Kasumi-1 (cell line): ENCODE measurements at places on chromosomes 6 and 20.

DNA sequence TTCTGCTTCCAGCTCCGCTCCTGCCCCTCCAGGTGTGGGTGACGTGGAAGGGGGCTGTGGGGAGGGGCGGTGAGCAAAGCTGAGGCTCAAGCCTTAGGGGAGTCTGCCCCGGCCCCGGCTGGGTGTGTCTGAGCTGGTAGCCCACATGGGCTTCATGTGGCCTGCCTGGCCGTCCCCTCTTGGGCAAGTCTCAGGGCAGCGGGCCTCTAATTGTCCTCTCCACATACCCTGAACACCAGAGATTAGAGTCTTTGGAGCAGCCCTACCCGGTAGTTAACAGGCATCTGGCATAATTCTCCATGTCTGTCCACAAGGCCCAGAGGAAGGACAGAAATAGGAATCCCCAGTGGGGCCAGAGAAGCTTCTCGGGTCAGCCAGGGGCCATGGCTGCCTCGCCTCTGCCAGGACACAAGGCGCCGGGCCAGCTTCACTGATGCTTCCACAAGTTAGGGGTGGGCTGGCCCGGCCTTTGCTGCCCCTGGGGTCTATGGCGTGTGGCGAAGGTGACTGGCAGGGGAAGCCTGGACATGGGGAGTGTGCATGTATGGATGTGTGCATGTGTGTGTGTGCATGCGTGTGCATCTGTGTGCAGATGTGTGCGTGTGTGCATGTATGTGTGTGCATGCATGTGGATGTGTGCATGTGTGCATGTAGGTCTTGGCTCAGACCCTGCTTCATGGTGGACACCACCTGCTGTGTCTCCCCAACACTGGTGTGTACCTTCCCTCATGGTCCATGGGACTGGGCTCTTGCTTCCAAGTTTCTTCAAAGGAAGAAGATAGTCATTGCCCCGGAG is 24.0 kb downstream of the FRMD1 start:
- no peak for DNase-seq

GRCh38 chr20:60345106-60345505 is 386.9 kb downstream of the CDH26 start:
- DNase-seq, result no peak

DNA sequence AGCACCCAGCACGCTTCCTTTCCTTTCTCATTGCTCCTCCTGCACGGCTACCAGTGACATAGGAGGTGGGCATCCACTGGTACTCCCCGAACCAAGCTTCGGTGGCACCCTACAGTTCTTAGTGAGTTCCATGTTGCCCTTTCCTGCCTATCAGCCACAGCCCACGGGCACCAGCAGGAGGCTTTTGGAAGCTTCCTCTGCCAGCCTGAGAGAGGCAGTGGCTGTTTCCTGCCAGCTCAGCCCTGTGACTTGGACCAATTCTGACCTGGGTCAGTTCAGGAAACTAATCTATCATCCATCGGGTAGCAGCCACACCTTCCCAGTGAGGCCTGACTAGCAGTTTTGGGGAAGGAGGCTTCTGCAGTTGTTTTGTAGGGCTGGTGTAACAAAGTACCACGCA is 176.4 kb upstream of the UST start:
- DNase-seq, result no peak

DNA sequence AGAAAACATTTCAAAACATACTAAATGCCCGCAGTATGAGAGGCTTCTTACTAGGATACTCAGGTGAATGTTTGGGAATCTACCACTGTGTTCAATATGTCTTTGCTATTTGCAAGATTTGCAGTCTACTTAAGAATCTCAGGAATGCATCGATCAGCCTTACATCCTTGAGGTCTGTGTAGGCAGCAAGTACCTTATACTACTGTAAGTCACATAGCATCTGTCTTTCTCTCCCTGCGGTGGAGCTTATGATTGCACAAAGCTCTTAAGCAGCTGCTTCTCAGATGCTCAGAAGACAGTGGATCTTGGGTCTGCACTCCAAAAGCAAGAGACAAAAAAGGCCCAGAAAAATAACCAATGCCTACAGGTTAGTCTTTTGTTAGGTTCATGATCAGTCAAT is 21.4 kb downstream of the PCSK2 start:
- no peak for DNase-seq

DNA sequence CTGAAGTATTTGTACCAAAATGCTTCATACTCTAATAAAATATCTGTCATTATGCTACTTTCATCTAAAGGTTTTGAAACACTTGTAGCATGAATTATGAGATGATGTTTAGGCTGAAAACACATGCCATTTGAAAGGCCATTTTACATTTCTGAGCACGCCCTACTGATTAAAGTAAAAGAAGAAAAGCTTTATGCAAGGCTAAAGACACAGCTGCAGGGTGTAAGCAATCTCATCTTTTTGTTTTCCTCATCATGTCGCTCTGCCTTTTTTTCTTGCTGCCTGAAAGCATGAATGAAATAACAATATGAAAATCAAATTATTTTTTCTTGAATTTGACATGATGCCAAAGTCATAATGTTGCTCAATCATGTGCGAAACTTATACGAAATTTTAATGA is 148.6 kb upstream of the ARG1 start:
- DNase-seq, result no peak

GRCh38 chr6:89310929-89311328 is 4.2 kb downstream of the GABRR2 start:
- no peak for DNase-seq

DNA sequence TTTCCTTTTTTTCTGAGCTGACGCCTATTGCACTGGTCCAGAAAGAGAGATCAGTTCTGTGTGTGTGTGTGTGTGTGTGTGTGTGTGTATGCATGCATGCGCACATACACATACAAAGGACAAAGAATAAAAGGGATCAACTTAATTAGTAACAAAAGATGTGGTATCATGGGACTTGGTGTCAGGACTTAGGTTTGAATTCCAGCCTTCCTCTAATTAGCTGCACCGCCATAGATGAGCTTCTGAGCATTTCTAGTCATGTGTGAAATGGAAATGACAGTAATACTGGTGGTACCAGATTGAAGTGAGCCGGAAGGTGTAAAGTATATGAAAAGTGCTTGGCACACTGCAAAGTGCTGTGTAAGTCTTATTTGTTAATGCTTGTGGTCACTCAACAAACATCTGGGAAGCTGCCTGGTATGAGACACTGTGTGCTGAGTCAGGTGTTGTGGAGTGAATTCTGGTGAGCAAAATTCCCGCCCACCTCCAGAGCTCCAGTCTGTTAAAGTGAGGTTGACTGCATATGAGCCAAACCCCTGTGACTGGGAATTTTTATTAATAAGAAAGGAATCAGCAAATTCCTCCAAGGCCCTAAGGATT is 12.4 kb downstream of the DAAM2 start:
- no peak for DNase-seq

DNA sequence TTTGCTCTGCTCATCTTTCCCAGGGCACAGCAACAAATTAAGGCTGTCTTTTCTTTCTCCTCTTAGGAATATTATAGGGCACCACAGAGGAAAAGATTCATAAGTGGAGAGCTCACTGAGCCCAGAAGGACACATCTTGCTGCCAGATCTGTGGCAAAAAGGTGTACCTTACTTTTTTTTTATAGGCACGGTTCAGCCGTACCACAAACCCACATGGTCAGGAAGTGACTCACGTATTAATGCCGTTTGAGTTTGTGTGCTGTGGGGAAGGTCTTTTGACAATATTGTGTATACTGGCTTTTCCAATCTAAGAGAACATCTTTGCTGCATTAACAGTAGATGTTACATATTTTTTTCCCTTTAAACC is 28.4 kb downstream of the PAQR8 start:
- DNase-seq, result peak; percentile 78

DNA sequence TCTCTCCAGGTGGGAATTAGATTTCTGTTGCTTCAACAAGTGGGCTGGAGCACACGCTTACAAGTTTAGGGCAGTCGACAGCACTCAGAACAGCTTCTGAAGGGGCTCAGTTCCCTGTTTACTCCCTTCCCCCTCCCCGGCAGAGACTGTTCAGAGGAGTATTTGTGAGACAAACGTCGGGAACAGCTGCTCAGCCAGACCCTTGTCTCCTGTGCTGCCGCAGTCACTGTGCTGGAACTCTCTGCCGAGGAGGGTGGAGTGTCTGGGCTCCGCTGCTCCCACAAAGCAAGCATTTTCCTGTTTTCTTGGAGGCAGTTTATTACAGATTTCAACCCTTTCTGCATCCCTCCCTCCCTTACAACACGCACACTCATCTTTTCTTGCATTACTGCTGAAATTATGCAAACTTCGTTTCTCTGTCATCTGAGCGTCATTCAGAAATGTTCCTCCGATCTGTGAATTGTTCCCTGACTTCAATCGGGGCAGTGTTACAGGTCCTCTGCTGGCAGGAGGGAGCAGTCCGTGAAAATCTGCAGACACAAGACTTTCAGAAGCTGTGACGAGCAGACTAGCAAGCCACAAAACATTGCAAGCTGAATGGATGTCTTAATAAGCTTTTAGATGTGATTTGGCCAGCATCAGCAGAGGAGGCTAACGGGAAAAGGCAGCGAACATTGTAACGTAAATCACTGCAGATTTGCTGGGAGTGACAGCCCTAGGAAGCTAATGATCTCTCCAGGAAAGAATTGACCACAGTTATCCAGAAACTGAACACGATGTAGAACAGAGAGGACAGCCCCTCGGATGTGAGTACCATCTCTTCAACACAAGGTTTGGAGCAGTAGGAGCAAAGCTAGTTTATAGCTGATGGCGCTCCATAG is 76.2 kb downstream of the LYRM2 start:
- DNase-seq, result no peak

DNA sequence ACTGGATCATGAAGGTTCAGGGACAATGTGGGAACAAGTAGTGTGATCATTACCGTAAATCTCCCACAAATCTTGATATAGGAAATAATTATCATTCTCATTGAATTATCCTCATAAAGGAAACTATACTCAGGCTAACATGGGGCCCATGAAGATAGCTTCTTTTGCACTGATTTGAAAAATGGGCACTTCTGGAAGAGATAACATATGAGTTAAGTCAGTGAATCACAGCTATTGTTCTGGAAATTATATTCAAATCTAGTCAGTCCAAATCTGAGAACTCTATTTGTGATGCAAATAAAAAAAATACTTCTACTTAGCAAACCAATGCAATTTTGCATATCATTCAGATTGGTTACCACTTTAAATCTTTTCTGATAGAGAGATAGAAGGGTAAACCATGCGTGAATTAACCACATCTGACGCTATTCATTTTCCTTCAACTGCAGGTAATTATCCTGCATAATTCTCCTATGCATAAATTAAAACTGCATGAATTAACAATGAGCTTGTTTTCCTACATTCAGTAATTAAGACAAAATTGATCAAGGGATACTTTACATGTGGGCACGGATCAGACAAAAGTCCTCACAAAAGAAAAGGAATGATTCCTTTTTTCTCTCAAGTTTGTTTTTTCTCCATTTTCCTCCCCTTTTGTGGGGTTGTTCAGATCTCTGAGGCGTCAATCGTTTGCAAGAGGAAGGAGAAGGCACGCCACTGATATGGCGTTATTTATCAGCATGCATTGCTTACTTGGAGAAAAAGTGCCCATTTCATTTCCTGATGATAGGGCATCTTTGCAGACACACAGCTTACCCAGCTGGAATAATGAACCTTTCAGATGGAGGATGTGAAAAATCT is 36.4 kb downstream of the RIPOR2 start:
- no peak for DNase-seq

GRCh38 chr6:128801621-128802020 is 81.3 kb upstream of the LAMA2 start:
- no peak for DNase-seq

GRCh38 chr20:62755817-62756724 is 40.2 kb upstream of the MRGBP start:
- no peak for DNase-seq

GRCh38 chr6:116471531-116471930 is 10.4 kb downstream of the CALHM6 start:
- no peak for DNase-seq

GRCh38 chr6:152204591-152204990 is 397.1 kb downstream of the ESR1 start:
- DNase-seq, result no peak

GRCh38 chr6:112296122-112296521 is 41.8 kb upstream of the LAMA4 start:
- peak; percentile 44 for DNase-seq

DNA sequence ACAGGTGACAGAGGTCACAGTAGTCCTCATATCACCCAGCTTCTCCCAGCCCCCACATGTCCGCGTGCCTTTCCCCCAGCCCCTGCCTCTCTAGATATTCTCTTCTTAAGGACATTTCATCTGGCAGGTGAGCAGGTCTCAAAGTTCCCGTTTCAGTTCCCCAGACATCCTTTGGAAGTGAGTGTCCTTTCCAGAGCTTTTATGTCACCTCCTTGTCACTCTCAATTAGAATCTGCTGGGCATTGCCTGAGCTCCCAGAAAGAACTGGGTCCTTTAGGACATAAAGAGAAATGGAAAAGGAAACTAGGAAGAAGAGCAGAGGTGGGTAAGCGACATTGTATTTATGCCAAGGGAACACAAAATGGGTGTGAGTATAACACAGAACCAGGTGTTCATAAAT is 66.9 kb upstream of the CEP85L start:
- no peak for DNase-seq
